ENCODE measurements at places on chromosomes 12 and 14. TPM values are rescaled to one million over a fixed set of nuclear protein-coding genes. Genes with fewer than 3 reads are reported as not detected.

- no peak overlapping the region for H3K4me3 ChIP-seq
- peaks cover 4% of the 10 kb centered on the region for H3K4me1 ChIP-seq
- no peaks in the 10 kb centered on the region for H3K27me3 ChIP-seq
- no peak overlapping the region for H3K27ac ChIP-seq
- no peak for DNase-seq
These were observed 218.0 kb downstream of the SYT1 start for GRCh38 chr12:79082595-79082994.

The TCL1B gene
- 11.5 TPM for polyA plus RNA-seq

The LGR5 gene
- polyA plus RNA-seq = 0.13 TPM

DNA sequence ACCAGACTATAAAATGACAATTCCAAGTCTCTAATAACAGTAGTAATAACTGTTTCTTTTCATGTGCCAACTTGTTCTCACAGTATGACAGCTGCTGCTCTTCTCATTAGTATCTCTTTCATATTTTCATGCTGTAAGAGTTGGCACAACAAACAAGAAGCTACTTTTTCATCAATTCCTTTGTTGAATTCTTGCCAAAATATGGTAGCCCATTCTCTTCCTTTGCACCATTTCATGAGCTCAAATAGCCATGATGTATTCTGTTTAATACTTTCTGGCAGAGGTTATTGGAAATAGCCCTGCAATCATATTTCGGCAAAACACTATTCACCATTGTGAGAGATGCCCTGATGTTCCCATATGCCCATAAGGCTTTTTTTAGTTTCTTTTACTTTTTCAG is 1100.7 kb downstream of the TRHDE start:
- no peak overlapping the region for H3K4me3 ChIP-seq
- H3K4me1 ChIP-seq = no peaks in the 10 kb centered on the region

- no peak overlapping the region for H3K27ac ChIP-seq
- no peaks in the 10 kb centered on the region for H3K4me1 ChIP-seq
- no peaks in the 10 kb centered on the region for H3K27me3 ChIP-seq
- no peak overlapping the region for H3K4me3 ChIP-seq
- no peak for DNase-seq
These were observed 62.3 kb downstream of the BHLHE41 start for GRCh38 chr12:26062566-26062965.

The GALNT6 gene
- polyA plus RNA-seq = 11.1 TPM

- H3K27me3 ChIP-seq = no peaks in the 10 kb centered on the region
- H3K4me3 ChIP-seq = no peak overlapping the region
- no peak overlapping the region for H3K27ac ChIP-seq
- DNase-seq = no peak
- no peaks in the 10 kb centered on the region for H3K36me3 ChIP-seq
These were observed 16.9 kb downstream of the TAOK3 start for GRCh38 chr12:118355843-118356242.

GRCh38 chr12:9108504-9109212 is 7.1 kb downstream of the A2M start:
- no peak overlapping the region for H3K4me3 ChIP-seq
- no peaks in the 10 kb centered on the region for H3K36me3 ChIP-seq
- no peak overlapping the region for H3K27ac ChIP-seq

DNA sequence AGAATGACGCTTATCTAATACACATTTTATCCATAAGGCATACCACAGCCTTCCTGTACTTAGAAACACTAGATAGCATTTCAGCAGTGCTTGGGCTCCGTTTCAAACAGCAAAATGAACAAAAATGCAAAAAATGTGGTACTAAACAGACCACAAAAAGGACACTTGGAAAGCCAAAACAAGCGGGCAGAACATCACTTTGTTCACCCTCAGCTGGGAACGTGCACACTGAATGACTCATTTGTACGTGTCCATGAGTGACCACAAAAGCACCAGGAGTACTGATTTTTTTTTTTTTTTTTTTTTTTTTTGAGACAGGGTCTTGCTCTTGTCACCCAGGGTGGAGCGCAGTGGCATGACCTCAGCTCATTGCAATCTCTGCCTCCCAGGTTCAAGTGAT is 8.9 kb upstream of the FOXN3 start:
- no peaks in the 10 kb centered on the region for H3K36me3 ChIP-seq
- no peak overlapping the region for H3K27ac ChIP-seq
- DNase-seq = no peak
- no peaks in the 10 kb centered on the region for H3K27me3 ChIP-seq

GRCh38 chr14:73717266-73717665 is 3.1 kb upstream of the PNMA1 start:
- no peak overlapping the region for H3K4me3 ChIP-seq
- H3K4me1 ChIP-seq = peaks cover 16% of the 10 kb centered on the region
- H3K36me3 ChIP-seq = no peaks in the 10 kb centered on the region
- no peak overlapping the region for H3K27ac ChIP-seq
- peaks cover 6% of the 10 kb centered on the region for H3K27me3 ChIP-seq
- DNase-seq = no peak

DNA sequence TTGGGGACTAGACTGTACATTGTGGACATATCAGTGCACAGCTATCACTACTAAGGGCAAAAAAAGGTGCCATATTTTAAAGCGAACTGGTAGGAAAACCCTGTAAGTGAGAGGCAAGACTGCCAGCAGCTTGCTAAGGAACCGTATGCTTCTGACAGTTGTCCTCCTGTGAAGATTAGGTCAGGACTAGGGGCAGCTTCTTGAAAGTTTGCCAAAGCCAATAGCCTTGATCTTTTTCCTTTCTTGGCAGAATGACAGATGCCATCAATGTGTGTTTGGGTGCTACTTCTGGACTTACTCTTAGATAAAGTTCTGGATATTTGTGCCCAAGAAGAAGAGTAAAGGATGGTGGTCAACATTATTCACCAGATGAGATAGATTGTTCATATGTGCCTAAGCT is 7.4 kb downstream of the DAAM1 start:
- no peaks in the 10 kb centered on the region for H3K36me3 ChIP-seq
- no peaks in the 10 kb centered on the region for H3K27me3 ChIP-seq
- H3K4me1 ChIP-seq = no peaks in the 10 kb centered on the region
- no peak overlapping the region for H3K4me3 ChIP-seq
- H3K27ac ChIP-seq = no peak overlapping the region
- DNase-seq = no peak

DNA sequence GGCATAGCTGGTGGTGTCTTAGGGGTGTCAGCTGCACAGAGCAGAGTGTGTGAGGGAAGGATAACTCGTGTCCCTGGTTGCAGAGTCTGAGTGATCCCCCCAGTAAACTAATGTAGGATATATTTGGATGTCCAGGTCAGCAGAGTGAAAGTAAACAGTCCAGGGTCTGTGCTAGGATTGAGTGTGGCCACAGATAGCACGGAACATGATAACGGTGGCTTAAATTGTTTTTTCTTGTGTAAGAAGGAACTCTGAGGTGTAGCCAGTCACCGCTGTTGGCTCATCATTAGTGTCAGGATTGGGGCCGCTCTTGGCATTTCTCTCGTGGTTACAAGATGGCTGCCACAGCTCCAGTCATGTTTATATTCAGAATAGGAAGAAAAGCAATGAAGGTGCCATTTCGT is 97.3 kb downstream of the DERA start:
- no peaks in the 10 kb centered on the region for H3K4me1 ChIP-seq
- DNase-seq = no peak
- H3K4me3 ChIP-seq = no peak overlapping the region
- H3K27ac ChIP-seq = no peak overlapping the region
- H3K36me3 ChIP-seq = no peaks in the 10 kb centered on the region

The PTCSC3 gene
- not detected for polyA plus RNA-seq

DNA sequence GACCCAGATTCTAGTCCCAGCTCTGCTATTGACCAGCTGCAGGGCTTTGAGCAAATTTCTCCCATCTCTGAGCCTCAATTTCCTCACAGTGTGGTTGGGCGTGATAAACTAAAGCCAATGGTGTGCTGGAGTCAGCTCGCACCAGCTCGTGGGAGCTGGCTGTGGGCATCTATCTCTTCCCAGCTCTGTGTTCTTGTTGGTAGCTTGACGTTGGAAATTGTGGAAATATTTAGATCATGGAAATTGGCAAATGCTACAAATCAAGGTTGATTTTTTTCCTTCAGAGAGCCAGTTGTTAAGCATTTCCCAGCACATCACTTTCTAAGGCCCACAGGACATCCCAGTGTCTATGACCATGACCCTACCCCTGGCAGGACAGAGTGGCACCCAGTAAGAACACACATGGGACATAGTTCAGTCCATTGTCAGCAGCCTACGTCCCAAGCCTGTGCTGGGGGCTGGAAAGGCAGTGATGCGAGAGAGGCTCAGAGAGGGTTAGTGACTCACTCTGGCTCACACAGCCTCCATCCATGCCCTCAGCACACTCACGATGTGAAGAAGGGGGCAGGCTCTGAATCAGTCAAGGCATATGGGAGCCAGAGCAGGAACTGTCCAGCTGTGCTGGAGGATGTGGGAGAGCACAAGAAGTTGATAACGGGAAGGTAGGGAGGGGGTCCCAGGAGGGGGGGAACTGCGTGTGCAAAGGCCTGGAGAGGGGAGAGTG is 77.6 kb downstream of the LGMN start:
- DNase-seq = no peak
- no peak overlapping the region for H3K4me3 ChIP-seq
- H3K4me1 ChIP-seq = 0 out of 2 replicates have a peak, but pooled peaks cover 2% of the 10 kb centered on the region
- H3K27me3 ChIP-seq = no peaks in the 10 kb centered on the region
- H3K27ac ChIP-seq = no peak overlapping the region

DNA sequence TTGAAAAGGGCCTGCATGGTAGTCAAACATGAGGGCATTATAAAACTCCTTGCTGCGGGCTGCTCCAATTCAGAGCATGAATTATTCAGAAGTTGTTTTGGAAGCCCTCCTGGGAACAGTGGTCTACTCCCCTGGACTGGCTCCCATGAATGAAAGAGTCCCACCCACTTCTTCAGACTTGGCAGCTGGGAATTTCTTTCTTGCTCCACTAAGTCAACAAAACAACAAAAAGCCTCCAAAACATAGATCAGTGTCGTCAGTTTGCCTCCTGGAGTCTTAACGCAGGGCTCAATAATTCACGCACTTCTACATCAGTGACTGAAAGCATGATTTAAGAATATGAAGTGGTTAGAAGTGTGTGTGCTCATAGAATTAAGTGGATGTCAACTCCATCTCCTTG is 37.9 kb downstream of the AKAP6 start:
- H3K27ac ChIP-seq = no peak overlapping the region
- H3K4me1 ChIP-seq = peaks cover 10% of the 10 kb centered on the region
- no peak for DNase-seq
- no peak overlapping the region for H3K4me3 ChIP-seq
- H3K27me3 ChIP-seq = no peaks in the 10 kb centered on the region
- no peaks in the 10 kb centered on the region for H3K36me3 ChIP-seq

- no peak overlapping the region for H3K27ac ChIP-seq
- H3K36me3 ChIP-seq = no peaks in the 10 kb centered on the region
- no peaks in the 10 kb centered on the region for H3K27me3 ChIP-seq
- H3K4me1 ChIP-seq = peaks cover 3% of the 10 kb centered on the region
- H3K4me3 ChIP-seq = no peak overlapping the region
These were observed 30.2 kb downstream of the KCNA5 start for GRCh38 chr12:5073853-5074252.

GRCh38 chr12:98743362-98743953 is 98.4 kb downstream of the APAF1 start:
- H3K4me3 ChIP-seq = no peak overlapping the region
- no peaks in the 10 kb centered on the region for H3K36me3 ChIP-seq
- no peaks in the 10 kb centered on the region for H3K4me1 ChIP-seq
- peaks cover 12% of the 10 kb centered on the region for H3K27me3 ChIP-seq
- no peak overlapping the region for H3K27ac ChIP-seq

DNA sequence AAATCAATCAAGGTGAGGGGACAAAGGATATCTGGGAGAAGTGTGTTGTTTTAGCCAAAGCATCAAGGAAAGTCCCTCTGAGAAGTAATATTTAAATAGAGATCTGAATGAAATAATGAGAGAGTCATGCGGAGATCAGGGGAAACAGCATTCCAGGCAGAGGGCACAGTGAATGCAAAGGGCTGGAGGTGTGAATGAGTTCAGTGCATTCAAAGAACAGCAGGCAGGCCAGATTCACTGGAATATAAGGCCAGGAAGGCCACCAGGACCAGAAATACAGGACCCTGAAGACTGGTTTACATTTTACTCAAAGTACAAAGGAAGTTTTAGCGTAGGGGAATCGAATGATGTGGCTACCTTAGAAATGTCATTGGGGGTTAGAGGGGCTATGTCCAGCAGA is 436.2 kb upstream of the TMEM132C start:
- DNase-seq = no peak
- no peaks in the 10 kb centered on the region for H3K27me3 ChIP-seq
- no peaks in the 10 kb centered on the region for H3K36me3 ChIP-seq
- H3K27ac ChIP-seq = no peak overlapping the region
- no peak overlapping the region for H3K4me3 ChIP-seq

The TAS2R7 gene
- not detected for polyA plus RNA-seq

DNA sequence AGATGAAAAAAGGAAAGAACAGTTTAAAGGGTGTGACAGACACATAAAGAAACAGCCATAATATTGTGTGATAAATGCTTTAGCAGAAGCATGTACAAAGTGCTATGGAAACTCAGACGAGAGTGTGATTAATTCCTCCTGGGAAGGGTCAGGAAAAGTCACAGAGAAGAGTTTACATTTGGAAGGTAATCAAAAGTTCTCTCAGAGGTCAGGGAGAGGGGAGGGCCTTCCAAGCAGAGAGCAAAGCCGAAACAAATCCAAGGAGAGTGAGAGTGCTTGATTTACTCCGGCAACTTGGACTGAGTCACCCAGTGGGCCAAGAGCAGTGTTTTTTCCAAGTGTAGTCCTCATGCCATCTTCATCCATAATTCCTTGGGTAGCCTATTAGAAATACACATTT is 108.3 kb downstream of the IGF1 start:
- H3K4me1 ChIP-seq = no peaks in the 10 kb centered on the region
- no peak overlapping the region for H3K27ac ChIP-seq
- no peaks in the 10 kb centered on the region for H3K27me3 ChIP-seq
- H3K36me3 ChIP-seq = no peaks in the 10 kb centered on the region
- H3K4me3 ChIP-seq = no peak overlapping the region

- peaks cover 44% of the 10 kb centered on the region for H3K27me3 ChIP-seq
- H3K4me1 ChIP-seq = peaks cover 2% of the 10 kb centered on the region
- H3K36me3 ChIP-seq = no peaks in the 10 kb centered on the region
- H3K27ac ChIP-seq = no peak within 1 kb of the TSS
These were observed at the start of gene ISM2 for GRCh38 chr14:77498120-77498979. ISM2 (minus strand) TSS chr14:77498816; CDS start chr14:77498793, 23 bp downstream.

- no peaks in the 10 kb centered on the region for H3K27me3 ChIP-seq
- H3K4me3 ChIP-seq = peak overlapping the region; percentile 10
- H3K4me1 ChIP-seq = peaks cover 10% of the 10 kb centered on the region
These were observed 40.9 kb downstream of the KCTD10 start for GRCh38 chr12:109436188-109436560.

The MSI1 gene
- polyA plus RNA-seq = 19.2 TPM

The CLEC1B gene
- not detected for polyA plus RNA-seq

DNA sequence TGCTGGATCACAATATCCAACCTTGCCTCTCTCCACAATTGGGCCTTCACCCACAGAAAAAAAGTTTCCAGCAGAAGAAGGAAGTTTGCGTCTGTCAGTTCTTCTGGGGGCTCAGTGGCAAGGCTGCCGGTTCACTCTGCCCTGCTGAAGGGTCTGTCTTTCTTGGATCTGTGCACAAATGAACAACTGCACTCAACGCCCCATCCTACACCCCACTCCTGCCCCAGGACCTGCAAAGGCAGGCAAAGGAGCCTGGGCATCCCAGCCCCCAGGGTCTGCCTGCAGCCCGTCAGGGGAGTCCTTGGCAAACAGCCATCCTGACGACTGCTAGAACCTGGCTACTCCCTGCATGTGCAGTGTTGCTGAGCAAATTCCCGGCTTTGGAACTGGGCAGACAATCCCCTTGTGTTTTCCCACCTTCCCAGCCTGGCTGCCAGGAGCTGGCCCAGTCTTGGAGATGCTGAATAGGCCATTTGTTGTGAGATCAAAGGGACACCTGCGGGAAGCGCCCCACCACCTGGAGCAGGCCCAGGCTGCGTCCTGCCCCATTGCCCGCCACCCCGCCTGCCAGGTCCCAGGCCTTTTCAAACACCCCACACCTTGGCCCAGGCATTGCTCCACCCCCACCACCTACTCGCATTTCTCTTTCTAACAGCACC is 311.9 kb downstream of the BCL11B start:
- no peak overlapping the region for H3K27ac ChIP-seq
- H3K4me3 ChIP-seq = no peak overlapping the region
- H3K36me3 ChIP-seq = no peaks in the 10 kb centered on the region
